IMR-90 (cell line): ENCODE measurements at places on chromosomes 13 and 19.

DNA sequence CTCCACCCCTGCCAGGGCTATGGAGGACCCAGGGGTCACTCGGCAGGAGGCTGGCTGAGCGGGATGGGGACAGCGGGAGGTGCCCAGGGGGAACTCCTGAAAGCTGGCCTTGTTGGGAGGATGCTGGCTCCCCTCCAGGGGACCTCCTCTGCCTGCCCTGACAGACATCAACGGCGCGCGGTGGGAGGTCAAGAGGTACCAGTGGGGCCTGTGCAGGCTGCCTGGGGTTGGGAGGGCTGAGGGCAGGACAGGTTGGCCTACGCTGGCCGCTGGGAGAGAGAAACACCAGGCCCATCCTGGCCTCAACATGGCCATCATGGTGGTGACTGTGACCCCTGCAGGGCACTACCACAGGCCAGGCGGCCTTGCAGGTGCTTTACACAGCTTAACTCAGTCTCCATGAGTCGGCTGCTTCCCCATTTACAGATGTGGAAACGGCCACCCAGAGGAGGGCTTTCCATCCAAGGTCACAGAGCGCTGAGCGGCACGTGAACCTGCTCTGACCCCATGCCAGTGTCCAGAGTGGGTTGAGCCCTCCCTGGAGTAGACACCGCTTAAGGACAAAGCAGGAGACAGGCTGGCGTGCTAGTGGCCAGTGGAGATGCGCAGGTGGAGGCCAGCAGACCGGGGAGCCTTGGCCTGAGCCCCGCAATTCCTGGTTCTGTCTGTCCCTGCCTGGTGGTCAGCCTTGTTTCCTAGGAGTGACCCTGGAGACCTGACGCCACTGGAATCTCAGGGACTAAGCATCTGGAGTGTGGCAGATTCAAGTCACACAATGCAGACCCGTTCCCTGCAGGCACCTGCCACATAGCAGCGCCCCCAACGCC lies 27.6 kb downstream of the CEBPG start:
- H3K27me3 ChIP-seq = no peaks in the 10 kb centered on the region
- no peak overlapping the region for H3K4me3 ChIP-seq
- no peak for DNase-seq
- H3K36me3 ChIP-seq = no peaks in the 10 kb centered on the region

GRCh38 chr19:20787786-20788185 lies 11.7 kb downstream of the ZNF66 start:
- no peak overlapping the region for H3K4me3 ChIP-seq
- H3K4me1 ChIP-seq = no peaks in the 10 kb centered on the region
- no peak overlapping the region for H3K27ac ChIP-seq

- H3K27ac ChIP-seq = no peak overlapping the region
- H3K4me3 ChIP-seq = no peak overlapping the region
- no peaks in the 10 kb centered on the region for H3K4me1 ChIP-seq
- H3K36me3 ChIP-seq = no peaks in the 10 kb centered on the region
- no peak for DNase-seq
These were observed 1410.1 kb upstream of the ATXN8OS start for GRCh38 chr13:68697551-68697950.

DNA sequence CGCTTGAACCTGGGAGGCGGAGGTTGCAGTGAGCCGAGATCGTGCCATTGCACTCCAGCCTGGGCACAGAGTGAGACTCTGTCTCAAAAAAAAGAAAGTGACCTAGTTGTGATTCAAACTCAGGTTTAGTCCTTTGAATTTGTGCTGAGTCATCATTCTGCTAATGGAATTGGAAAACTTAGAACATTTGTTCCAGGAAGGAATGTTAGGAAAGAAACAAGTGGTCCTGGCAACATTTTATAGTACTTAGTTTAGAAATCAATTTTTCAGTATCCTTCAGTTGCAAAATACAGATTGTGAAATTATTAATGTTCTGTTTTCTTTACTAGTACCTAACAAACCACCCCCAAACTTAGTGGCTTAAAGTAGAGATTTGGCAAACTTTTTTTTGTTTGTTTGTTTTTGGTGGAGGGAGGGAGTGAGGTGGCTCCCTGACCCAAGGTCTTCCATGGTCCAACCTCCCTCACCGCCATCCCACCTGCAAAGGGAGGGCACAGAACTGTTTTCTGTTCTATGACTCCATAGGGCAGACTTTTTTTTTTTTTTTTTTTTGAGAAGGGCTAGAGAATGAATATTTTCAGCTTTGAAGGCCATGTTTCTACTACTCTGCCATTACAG lies 9.2 kb upstream of the SULT2A1 start:
- no peaks in the 10 kb centered on the region for H3K27me3 ChIP-seq
- no peaks in the 10 kb centered on the region for H3K4me1 ChIP-seq
- DNase-seq = no peak
- no peak overlapping the region for H3K27ac ChIP-seq
- no peaks in the 10 kb centered on the region for H3K36me3 ChIP-seq
- no peak overlapping the region for H3K4me3 ChIP-seq

GRCh38 chr13:44112700-44113329 lies 233.1 kb downstream of the LACC1 start:
- peaks cover under 1% of the 10 kb centered on the region for H3K4me1 ChIP-seq
- H3K36me3 ChIP-seq = no peaks in the 10 kb centered on the region
- H3K27ac ChIP-seq = no peak overlapping the region
- no peak overlapping the region for H3K4me3 ChIP-seq
- H3K27me3 ChIP-seq = no peaks in the 10 kb centered on the region

- H3K4me1 ChIP-seq = peaks cover 2% of the 10 kb centered on the region; the same call in 1 of the 2 replicates
- DNase-seq = no peak
- H3K27me3 ChIP-seq = no peaks in the 10 kb centered on the region
- H3K27ac ChIP-seq = no peak overlapping the region
These were observed 16.3 kb upstream of the ADPRHL1 start for GRCh38 chr13:113469582-113469981.

GRCh38 chr19:16345457-16345856 lies 20.8 kb downstream of the KLF2 start:
- H3K27me3 ChIP-seq = no peaks in the 10 kb centered on the region
- no peak overlapping the region for H3K27ac ChIP-seq
- H3K4me1 ChIP-seq = peaks cover 4% of the 10 kb centered on the region; the same call in 1 of the 2 replicates
- H3K4me3 ChIP-seq = no peak overlapping the region
- DNase-seq = no peak
- H3K36me3 ChIP-seq = no peaks in the 10 kb centered on the region

DNA sequence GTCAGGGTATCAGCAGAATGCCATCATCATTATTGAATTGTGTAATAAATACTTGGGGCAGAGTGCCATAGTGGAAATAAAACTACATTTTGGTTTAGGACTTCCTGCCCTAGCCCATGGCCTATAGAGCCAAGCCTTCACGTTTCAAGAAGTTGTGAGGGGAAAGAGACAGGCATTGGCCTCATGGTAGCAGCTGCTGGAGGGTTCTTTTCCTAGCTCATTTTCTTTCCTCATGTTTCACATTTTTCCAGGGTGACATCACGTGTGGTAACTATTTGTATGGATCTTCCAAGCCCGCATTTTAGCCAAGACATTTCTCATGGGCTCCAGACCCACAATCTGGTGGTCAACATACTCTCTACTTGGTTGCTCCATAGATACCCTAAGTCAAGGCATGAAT lies 80.4 kb downstream of the LRCH1 start:
- no peaks in the 10 kb centered on the region for H3K27me3 ChIP-seq
- peaks cover 10% of the 10 kb centered on the region for H3K4me1 ChIP-seq
- peak; percentile 88 for DNase-seq
- no peak overlapping the region for H3K4me3 ChIP-seq
- H3K36me3 ChIP-seq = no peaks in the 10 kb centered on the region

DNA sequence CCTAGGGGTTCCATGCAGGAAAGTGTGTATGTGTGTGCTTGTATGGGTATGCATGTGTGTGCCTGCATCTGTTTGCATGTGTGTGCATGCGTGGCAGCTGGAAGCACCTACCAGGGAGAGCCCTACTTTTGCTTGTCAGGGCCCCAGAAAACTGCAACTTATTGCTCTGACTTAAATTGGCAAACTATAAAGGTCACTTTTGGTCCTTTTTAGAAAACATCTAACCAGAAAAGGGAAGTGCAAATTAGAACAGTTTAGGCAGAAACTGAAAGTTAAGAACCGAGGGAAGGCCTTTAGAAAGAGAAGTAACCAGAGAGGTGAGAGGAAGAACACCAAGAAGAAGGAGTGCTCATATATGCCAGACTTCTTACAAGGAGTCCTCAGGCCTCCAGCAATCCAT lies 32.5 kb downstream of the DLEU7 start:
- no peak for DNase-seq
- H3K4me1 ChIP-seq = no peaks in the 10 kb centered on the region
- H3K27ac ChIP-seq = no peak overlapping the region

DNA sequence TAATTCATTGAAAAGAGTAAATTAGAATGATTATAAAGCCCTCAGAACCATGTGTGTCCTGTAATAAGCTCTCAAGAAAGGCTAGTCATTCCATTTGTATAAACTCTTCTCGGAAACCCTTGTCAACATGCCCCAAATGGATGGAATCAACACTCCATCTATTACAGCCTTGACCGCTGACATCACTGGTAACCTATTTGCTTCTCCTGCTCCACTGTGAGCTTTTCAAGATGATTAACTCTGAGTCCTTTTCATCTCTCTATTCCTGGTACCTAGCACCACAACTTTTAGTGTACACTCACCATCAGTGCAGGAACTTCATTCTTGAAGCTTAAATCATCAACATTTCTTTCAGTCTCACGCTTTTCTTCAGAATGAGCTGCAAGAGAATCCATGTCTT lies 612.0 kb downstream of the DCT start:
- H3K4me1 ChIP-seq = peaks cover 8% of the 10 kb centered on the region; the same call in 1 of the 2 replicates
- peak; percentile 95 for DNase-seq
- H3K27me3 ChIP-seq = no peaks in the 10 kb centered on the region
- no peaks in the 10 kb centered on the region for H3K36me3 ChIP-seq

- H3K36me3 ChIP-seq = peaks cover 53% of the 10 kb centered on the region
- no peaks in the 10 kb centered on the region for H3K27me3 ChIP-seq
- H3K4me3 ChIP-seq = no peak overlapping the region
- no peak for DNase-seq
- H3K4me1 ChIP-seq = no peaks in the 10 kb centered on the region
These were observed 29.1 kb downstream of the CUL4A start for GRCh38 chr13:113238536-113238935.

DNA sequence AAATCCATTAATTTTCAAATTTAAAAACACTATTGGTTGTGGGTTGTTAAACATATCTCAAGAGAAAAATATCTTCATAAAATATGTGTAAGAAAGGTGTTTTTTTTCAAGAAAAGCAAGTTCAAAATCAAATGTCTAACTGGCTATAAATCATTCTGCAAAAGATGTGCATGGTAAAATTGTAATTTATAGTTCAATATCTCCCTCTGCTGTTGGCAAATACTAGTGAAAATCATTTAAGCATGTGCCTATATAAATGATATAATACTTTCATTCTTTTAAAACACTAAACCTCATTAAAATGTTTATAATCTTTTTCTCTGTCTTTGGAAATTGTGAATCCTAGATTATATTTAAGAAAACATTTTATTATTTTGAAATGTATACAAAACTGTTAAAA lies 17.2 kb upstream of the SLITRK6 start:
- H3K27me3 ChIP-seq = no peaks in the 10 kb centered on the region
- no peaks in the 10 kb centered on the region for H3K4me1 ChIP-seq
- no peak overlapping the region for H3K4me3 ChIP-seq
- H3K27ac ChIP-seq = no peak overlapping the region
- no peaks in the 10 kb centered on the region for H3K36me3 ChIP-seq
- no peak for DNase-seq

- no peak overlapping the region for H3K27ac ChIP-seq
- peak; percentile 61 for DNase-seq
- H3K27me3 ChIP-seq = no peaks in the 10 kb centered on the region
- H3K4me1 ChIP-seq = peaks cover 2% of the 10 kb centered on the region; the same call in 1 of the 2 replicates
- peaks cover 58% of the 10 kb centered on the region for H3K36me3 ChIP-seq
- no peak overlapping the region for H3K4me3 ChIP-seq
These were observed 6.6 kb upstream of the CD79A start for GRCh38 chr19:41870401-41870873.

GRCh38 chr13:56975647-56976046 lies 165.1 kb upstream of the PRR20A start:
- H3K27ac ChIP-seq = no peak overlapping the region
- no peak overlapping the region for H3K4me3 ChIP-seq
- no peaks in the 10 kb centered on the region for H3K4me1 ChIP-seq
- H3K27me3 ChIP-seq = no peaks in the 10 kb centered on the region

GRCh38 chr13:42766016-42766415 lies 15.4 kb upstream of the FAM216B start:
- peaks cover 4% of the 10 kb centered on the region for H3K4me1 ChIP-seq
- no peak overlapping the region for H3K4me3 ChIP-seq
- no peaks in the 10 kb centered on the region for H3K36me3 ChIP-seq
- H3K27ac ChIP-seq = no peak overlapping the region

DNA sequence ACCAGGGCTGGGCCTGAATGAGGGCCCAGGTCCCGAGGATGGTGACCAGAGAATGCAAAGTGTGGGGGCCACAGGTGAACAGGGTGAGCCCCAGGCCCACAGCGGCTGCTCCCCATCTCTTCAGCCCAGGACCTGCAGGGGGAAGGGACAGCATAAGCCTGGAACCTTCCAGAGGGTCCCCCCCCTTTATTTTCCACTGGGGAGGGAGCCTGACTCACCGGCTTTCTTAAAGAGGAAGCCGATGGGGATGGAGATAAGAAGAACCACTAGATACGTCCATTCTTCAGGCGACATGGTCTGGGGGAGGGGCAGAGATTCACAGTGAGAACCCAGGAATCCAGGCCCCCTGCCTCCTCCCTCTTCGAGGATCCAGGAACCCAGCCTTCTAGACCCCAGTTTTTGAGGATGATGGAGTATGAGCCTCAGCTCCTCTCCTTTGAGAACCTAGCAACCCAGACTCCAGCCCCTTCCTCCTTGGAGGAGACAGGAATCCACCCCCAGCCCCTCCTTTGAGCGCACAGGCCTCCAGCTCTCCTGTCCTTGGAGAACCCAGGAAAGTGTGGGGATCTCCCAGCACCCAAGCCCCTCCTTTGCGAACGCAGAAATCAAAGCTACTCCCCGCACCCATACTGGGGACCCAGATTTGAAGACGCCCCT lies 1.0 kb downstream of the MBOAT7 start:
- no peaks in the 10 kb centered on the region for H3K27me3 ChIP-seq
- H3K27ac ChIP-seq = peak overlapping the region; percentile 88
- peak; percentile 61 for DNase-seq
- peaks cover 5% of the 10 kb centered on the region for H3K4me1 ChIP-seq
- peak overlapping the region; percentile 68 for H3K4me3 ChIP-seq
- H3K36me3 ChIP-seq = peaks cover 23% of the 10 kb centered on the region

DNA sequence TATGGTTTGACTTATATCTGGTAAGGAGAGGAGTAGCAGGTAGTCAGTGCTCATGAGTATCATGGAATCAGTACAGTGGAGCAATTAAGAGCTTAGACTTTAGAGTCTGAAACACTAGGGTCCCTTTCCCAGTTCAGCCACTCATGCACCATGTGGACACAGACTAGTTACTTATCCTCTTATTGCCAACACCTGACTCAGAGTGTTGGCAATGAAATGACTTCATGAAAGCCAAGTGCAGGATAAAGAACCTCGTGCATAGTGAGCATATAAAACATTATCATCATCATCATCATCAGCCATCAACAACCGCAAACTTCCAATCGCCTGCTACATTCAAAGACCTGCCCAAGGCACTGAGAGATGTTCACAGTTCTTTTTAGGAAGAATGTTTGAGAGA lies 164.2 kb downstream of the FOXO1 start:
- no peak for DNase-seq
- H3K4me1 ChIP-seq = no peaks in the 10 kb centered on the region
